H7 (cell line): ENCODE measurements at places on chromosomes 16 and 17. TPM values are rescaled to one million over a fixed set of nuclear protein-coding genes. Genes with fewer than 3 reads are reported as not detected.

DNA sequence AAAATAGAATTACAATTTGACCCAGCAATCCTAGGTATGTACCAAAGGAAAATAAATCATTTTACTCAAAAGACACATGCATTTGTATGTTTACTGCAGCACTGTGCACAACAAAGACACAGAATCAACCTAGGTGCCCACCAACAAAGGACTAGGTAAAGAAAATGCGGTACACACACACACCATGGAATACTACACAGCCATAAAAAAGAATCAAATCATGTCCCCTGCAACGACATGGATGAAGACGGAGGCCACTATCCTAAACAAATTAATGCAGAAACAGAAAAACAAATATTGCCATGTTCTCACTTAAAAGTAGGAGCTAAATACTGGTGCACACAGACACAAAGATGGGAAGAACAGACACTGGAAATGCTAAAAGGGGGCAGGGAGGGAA, 36.2 kb downstream of the BRD7 start:
- DNase-seq: no peak

DNA sequence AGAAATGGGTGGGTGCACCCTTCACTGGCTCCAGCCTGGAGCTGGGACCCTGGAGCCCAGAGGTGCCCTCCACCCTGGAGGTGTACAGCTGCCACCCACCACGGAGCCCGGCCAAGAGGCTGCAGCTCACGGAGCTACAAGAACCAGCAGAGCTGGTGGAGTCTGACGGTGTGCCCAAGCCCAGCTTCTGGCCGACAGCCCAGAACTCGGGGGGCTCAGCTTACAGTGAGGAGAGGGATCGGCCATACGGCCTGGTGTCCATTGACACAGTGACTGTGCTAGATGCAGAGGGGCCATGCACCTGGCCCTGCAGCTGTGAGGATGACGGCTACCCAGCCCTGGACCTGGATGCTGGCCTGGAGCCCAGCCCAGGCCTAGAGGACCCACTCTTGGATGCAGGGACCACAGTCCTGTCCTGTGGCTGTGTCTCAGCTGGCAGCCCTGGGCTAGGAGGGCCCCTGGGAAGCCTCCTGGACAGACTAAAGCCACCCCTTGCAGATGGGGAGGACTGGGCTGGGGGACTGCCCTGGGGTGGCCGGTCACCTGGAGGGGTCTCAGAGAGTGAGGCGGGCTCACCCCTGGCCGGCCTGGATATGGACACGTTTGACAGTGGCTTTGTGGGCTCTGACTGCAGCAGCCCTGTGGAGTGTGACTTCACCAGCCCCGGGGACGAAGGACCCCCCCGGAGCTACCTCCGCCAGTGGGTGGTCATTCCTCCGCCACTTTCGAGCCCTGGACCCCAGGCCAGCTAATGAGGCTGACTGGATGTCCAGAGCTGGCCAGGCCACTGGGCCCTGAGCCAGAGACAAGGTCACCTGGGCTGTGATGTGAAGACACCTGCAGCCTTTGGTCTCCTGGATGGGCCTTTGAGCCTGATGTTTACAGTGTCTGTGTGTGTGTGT, 46.8 kb downstream of the IL21R start:
- DNase-seq: peak; percentile 47

DNA sequence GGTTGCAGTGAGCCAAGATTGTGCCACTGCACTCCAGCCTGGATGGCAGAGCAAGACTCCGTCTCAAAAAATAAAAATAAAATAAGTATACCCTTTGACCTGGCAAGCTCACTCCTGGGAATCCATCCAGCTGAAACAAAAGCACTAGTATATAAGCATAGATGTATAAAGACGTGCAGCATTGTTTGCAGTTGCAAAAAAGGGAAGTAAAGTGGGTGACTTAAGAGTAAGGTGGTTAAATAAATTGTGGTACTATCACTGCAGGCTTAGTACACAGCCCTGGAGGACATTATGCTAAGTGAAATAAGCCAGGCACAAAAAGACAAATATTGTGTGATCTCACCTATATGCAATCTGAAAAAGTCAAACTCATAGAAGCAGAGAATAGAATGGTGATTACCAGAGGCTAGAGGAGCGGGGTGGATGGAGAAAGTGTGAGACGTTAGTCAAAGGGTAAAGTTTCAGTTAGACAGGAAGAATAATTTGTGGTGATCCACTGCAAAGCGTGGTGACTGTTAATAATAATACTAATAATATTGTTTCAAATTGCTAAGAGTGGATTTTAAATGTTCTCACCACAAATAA, 113.0 kb downstream of the MYO1D start:
- no peak for DNase-seq

Gene SCN4A
- total RNA-seq: 4.8 and 6.8 TPM in 2 replicates

GRCh38 chr16:80938004-80938878, 68.4 kb downstream of the CMC2 start:
- peak; percentile 32 for DNase-seq

Gene CHST5
- 0.90 TPM in 1 of 2 replicates, not detected in the other for total RNA-seq

- no peak for DNase-seq
Observed at GRCh38 chr17:48933035-48933434, 11.6 kb downstream of the SNF8 start.

DNA sequence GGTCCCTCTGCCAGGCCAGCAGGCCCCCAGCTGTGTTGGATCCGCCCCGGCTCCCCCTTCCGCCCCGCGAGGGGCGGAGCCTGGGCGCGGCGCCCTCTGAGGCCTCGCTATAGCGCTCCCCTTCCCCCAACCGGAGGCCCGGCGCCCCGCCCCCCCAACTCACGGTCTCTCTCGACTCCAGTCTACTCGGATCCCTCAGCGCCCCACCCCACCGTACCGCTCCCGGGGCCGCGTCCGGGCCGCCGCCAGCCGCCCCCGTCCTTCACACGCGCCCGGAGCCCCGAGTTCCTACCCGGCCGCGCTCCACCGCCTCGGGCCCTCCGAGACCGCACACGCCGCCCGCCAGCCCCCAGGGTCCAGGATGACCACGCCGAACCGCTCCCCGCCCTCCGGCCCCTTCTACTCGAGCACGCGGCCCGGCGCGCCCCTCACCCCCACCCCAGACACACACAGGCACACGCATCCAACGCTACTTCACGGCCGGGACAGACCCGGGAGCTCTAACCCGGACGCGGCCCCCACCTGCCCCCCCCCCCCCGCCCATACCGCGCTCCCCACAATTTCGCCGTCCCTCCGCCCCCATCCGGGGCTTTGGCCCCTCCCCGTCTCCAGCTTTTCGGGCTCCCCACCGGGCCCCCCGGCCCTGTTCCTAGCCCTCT, 1.4 kb downstream of the PHF23 start:
- peak; percentile 98 for DNase-seq

Gene RUNDC3A
- 5.1 and 5.7 TPM in 2 replicates for total RNA-seq

GRCh38 chr16:81564421-81564911, 119.9 kb downstream of the CMIP start:
- peak; percentile 52 for DNase-seq

GRCh38 chr16:11757671-11758545, 15.3 kb upstream of the TXNDC11 start:
- DNase-seq: no peak
